ENCODE measurements at places on chromosomes 6 and 20. TPM values are rescaled to one million over a fixed set of nuclear protein-coding genes. Genes with fewer than 3 reads are reported as not detected.

GRCh38 chr20:19995220-19995863 lies 21.8 kb upstream of the NAA20 start:
- DNase-seq: peak; percentile 42
- no peak overlapping the region for H3K4me3 ChIP-seq
- no peak overlapping the region for H3K27ac ChIP-seq

ZSCAN9 gene
- 4.1 TPM for total RNA-seq

DNA sequence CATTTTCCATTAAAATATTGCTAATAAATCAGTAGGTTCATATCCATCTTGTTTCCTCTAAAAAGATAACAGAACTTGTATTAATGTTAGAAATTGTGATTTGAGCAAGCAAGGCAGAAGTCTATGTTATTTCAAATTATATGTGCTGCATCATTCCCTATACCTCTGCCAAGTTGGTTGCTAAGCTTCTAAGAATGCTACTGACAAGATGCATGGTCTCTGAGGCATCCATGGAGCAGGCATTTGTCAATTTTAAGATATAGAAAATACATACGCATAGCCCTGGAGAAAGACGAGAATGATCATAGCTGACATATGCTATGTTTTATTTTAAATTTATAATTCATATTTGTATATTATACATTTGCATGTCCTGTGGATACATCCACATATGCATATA lies 168.3 kb upstream of the THEMIS start:
- peaks cover 2% of the 10 kb centered on the region for H3K36me3 ChIP-seq
- no peak overlapping the region for H3K4me3 ChIP-seq
- H3K27me3 ChIP-seq: no peaks in the 10 kb centered on the region

DNA sequence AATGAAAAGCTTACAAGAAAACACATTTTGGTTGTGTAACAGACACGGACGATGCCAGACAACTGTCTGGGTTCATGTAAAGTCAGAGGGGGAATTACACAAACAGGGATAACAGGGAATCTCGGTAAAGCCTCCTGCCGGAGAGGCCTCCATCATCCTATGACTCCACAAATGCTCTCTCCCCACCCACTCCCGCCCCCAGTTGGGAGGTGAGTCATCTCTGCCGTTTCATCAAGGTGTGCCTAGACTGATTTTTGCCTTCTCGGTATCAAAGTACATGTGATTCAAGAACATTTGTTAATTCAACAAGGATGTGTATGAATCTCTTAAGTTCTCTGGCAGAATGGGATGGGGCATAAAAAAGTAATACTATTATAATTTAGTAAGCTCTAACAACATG lies 304.9 kb upstream of the PRDM1 start:
- no peak overlapping the region for H3K4me3 ChIP-seq
- no peaks in the 10 kb centered on the region for H3K27me3 ChIP-seq
- DNase-seq: no peak

DNA sequence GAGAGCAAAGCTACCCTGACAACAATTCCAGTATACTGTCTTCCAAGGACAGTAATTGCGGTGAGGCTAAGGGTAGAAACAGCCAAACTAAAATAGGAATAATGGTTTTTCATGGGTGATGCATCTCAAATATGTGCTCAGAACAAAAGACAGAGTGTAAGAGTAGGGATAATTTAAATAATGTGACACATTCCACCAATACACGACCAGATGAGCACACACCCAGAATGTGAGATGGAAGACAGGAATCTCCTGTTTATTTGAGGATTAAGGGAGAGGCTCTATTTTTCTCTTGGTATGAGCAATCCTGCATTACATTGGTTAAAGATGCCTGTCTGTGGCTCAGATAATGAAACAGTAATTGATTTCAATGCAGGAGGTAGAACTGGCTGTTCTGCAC lies 292.9 kb upstream of the ZFP64 start:
- no peaks in the 10 kb centered on the region for H3K27me3 ChIP-seq
- H3K4me1 ChIP-seq: no peaks in the 10 kb centered on the region
- H3K4me3 ChIP-seq: no peak overlapping the region
- DNase-seq: no peak
- H3K27ac ChIP-seq: no peak overlapping the region
- H3K36me3 ChIP-seq: no peaks in the 10 kb centered on the region

SLC17A1 gene
- total RNA-seq: not detected

LHFPL5 gene
- not detected for total RNA-seq

- peaks cover 33% of the 10 kb centered on the region for H3K4me1 ChIP-seq
- no peaks in the 10 kb centered on the region for H3K36me3 ChIP-seq
Measured at GRCh38 chr20:17875981-17876385, 92.6 kb downstream of the SNX5 start.

DNA sequence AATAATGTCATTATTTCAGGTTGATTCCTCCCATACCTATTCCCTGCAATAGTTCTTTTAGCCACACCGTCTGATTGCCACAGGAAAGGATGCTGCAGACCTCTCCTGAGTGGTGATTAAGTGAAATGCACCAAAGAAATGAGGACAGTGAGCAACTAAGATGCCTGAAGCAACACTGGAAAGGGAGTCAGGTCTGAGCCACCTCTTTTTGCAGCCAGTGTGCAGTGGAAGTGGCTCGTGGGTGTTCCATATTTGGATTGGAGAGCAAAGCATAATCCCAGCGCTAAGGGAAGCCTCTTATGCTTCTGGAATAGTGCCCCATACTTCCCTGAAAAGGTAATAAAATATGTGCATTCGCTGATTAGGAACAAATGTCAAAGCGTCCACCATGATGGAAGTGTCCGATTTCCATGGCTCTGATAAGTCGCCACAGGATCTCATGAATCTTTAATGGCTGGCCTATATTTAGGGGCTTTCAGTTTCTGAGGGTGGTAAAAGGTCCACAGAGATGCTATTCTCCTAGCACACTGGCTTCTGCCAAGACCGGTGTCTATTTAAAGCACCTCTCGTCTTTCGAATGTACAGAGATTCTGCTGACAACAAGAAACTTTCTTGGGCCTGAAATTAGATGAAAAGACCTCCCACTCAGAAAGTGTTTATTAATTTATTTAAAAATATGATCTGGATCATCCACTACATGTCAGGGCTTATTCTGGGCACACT lies 253.9 kb downstream of the SLC24A3 start:
- no peak for DNase-seq
- no peaks in the 10 kb centered on the region for H3K36me3 ChIP-seq
- no peaks in the 10 kb centered on the region for H3K4me1 ChIP-seq
- H3K4me3 ChIP-seq: no peak overlapping the region

DNA sequence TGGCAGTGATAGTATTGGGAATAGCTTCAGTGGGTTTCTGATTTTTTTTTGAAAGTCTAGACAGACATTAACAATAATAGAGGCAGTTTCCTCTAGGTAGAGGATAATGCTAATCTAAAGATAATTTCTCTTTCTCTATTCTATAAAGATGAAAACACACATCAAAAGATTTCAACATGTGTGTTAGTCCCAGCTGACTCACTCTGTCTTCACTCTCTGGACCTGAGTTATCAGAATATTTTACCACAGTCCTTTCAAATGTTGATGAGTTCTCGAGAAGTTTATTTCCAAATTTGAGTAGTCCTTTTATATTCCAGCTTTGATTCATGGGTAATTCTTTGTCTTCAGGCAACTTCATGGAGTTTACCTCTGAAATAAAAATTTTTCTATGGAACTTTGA lies 17.1 kb downstream of the RPRD1B start:
- peaks cover 25% of the 10 kb centered on the region for H3K36me3 ChIP-seq
- no peak overlapping the region for H3K4me3 ChIP-seq
- H3K27ac ChIP-seq: peak overlapping the region; percentile 9
- no peaks in the 10 kb centered on the region for H3K27me3 ChIP-seq

DNA sequence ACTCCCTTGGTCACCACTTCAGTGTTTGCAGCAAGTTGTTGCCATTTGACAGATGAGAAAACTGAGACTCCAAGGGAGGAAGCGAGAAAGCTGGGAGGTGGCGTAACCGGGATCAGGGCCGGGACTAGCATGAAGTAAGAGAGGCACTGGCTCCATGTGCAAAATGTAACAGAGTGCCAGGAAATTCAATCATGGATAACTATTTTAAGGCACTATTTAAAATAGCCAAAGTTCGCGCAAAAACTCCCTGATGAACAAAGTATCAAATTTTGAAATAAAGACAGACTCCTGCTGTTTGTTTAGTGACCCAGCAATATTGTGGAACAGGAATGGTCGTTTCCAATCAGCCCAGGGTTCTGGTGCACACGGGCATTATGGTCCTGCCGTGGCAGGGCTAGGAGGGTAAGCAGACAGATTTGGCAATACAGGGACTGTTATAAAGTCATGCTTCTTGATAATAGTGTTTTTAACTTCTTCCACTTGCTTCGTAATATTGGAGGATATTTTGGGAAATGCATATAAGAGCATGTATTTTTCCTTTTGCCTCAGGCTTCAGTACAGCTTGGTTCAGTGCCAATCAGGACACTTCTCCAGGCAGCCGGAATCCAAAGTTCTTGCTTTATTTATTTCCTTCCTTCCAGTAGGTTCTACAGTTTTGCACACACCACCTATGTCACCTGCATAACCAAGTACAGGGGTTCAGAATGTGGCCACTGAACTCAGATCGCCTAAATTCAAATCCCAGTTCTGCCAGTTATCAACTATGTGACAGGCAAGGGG lies 141.6 kb downstream of the EYA2 start:
- H3K27ac ChIP-seq: no peak overlapping the region
- DNase-seq: no peak

- no peaks in the 10 kb centered on the region for H3K4me1 ChIP-seq
- H3K36me3 ChIP-seq: no peaks in the 10 kb centered on the region
- H3K4me3 ChIP-seq: no peak overlapping the region
- no peak overlapping the region for H3K27ac ChIP-seq
- H3K27me3 ChIP-seq: peaks cover 22% of the 10 kb centered on the region
Measured at GRCh38 chr20:45921337-45922189, 9.6 kb upstream of the PLTP start.

CNR1 gene
- not detected for total RNA-seq

GRCh38 chr6:42566614-42567208 lies 2.9 kb downstream of the UBR2 start:
- no peak for DNase-seq
- peak overlapping the region; percentile 96 for H3K4me3 ChIP-seq
- peaks cover 27% of the 10 kb centered on the region for H3K36me3 ChIP-seq
- H3K27ac ChIP-seq: no peak overlapping the region
- H3K27me3 ChIP-seq: no peaks in the 10 kb centered on the region
- peaks cover 49% of the 10 kb centered on the region for H3K4me1 ChIP-seq

DNA sequence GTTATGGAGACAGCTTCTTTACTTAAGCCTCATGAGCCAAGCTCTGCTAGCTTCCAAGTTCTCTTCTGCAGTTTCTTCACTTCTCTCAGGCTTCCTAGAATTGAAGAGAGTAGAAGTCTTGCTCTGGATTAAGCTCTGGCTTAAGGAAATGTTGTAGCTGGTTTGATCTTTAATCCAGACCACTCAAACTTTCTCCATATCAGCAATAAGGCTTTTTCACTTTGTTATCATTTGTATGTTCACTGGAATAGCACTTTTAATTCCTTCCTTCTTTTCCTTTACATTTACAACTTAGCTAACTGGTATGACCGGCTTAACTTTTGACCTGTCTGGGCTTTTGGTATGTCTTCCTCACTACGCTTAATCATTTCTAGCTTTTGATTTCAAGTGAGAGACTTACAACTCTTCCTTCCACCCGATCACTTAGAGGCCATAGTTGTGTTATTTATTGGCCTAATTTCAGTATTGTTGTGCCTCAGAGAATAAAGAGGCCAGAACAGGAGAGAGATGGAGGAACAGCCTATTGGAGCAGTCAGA lies 236.6 kb upstream of the BMP2 start:
- DNase-seq: no peak
- no peaks in the 10 kb centered on the region for H3K36me3 ChIP-seq
- H3K27ac ChIP-seq: no peak overlapping the region
- no peaks in the 10 kb centered on the region for H3K27me3 ChIP-seq

GRCh38 chr6:168413018-168413720 lies 27.8 kb upstream of the SMOC2 start:
- H3K27me3 ChIP-seq: no peaks in the 10 kb centered on the region
- no peaks in the 10 kb centered on the region for H3K36me3 ChIP-seq
- no peak for DNase-seq

DNA sequence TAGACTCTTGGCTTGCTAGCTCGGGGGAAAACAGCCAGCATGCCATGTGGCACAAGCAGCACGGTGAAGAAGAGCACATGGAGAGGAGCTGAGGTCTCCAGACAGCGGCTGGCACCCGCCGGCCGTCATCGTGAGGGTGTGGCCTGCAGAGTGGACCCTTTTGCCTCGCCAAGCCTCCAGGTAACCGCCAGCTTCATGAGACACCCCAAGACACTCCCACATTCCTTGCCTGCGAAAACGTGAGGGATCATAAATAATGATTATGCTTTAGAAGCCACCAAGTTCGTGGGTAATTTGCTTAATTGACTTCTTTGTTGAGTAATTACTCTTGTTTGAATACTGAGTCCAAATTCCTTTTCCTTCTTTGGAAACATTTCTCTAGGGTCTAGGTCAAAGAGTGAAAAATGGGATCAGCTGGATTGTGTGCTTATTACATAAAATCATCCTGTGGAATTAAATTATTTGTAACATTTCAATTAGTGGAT lies 23.2 kb downstream of the FAM50B start:
- H3K4me3 ChIP-seq: no peak overlapping the region
- DNase-seq: no peak
- peaks cover 9% of the 10 kb centered on the region for H3K4me1 ChIP-seq
- H3K27me3 ChIP-seq: peaks cover 2% of the 10 kb centered on the region
- H3K27ac ChIP-seq: no peak overlapping the region
- H3K36me3 ChIP-seq: no peaks in the 10 kb centered on the region

TREM1 gene
- total RNA-seq: not detected

LY6G6F gene
- not detected for total RNA-seq

- H3K27ac ChIP-seq: no peak overlapping the region
- H3K4me3 ChIP-seq: no peak overlapping the region
- no peak for DNase-seq
Measured at GRCh38 chr20:21812379-21812778, 106.9 kb downstream of the PAX1 start.

B4GALT5 gene
- total RNA-seq: 13.4 TPM

IL17A gene
- total RNA-seq: not detected

- H3K27me3 ChIP-seq: no peaks in the 10 kb centered on the region
- no peak overlapping the region for H3K27ac ChIP-seq
- no peak for DNase-seq
- H3K4me3 ChIP-seq: no peak overlapping the region
- H3K36me3 ChIP-seq: no peaks in the 10 kb centered on the region
- H3K4me1 ChIP-seq: no peaks in the 10 kb centered on the region
Measured at GRCh38 chr6:47264775-47265184, 44.9 kb downstream of the TNFRSF21 start.

IMPG1 gene
- not detected for total RNA-seq
